Fibroblast of mammary gland (primary cell): ENCODE measurements at places on chromosomes 2 and 18.

- no peak for DNase-seq
Measured at GRCh38 chr2:65498396-65498795, 66.0 kb upstream of the SPRED2 start.

GRCh38 chr18:49681387-49681786 is 119.5 kb downstream of the LIPG start:
- DNase-seq: no peak

GRCh38 chr18:63312737-63313395 is 6.7 kb downstream of the BCL2 start:
- no peak for DNase-seq

GRCh38 chr18:75544496-75544895 is 117.0 kb upstream of the SMIM21 start:
- DNase-seq: peak; percentile 78

GRCh38 chr2:77397763-77398162 is 124.4 kb downstream of the LRRTM4 start:
- no peak for DNase-seq

- no peak for DNase-seq
Measured at GRCh38 chr2:60838481-60838880, 42.9 kb upstream of the REL start.

DNA sequence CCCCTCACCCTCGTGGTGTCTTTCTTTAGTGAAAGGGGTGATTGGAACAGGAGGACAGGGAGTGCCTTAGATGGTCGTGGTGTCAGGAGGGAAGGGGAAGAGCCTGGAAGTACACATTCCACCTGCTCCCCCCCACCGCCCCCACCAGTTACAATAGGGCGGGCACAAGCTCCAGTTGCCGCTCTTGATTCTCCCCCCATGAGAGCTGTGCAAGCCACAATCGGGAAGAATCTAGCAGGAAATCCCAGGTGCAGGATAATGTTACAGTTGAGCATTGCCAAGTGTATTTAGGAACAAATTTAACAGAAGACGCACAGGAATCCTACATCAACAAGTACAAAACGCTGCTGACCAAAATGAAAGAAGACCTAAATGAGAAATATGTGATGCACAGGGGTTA is 73.6 kb downstream of the ASAP2 start:
- no peak for DNase-seq

DNA sequence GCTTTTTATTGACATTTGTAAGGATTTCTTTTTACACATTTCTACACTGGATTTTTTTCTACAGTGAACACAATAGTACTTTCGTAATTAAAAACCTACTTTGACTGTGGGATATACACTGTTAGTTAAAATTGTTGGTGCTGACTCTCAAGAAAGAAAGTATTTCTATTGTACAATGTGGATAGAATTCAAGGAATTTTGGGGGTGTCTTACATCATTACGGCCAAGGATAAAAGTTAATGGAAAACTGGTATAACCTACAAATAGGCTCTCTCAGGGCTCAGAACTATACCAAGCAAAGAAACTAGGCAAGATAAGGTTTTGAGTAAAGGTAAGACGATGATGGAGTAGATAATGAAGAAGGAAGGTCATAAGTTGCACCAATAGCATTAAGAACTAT is 198.4 kb upstream of the PARD3B start:
- DNase-seq: no peak

GRCh38 chr2:207901829-207902228 is 123.5 kb downstream of the PLEKHM3 start:
- DNase-seq: no peak

DNA sequence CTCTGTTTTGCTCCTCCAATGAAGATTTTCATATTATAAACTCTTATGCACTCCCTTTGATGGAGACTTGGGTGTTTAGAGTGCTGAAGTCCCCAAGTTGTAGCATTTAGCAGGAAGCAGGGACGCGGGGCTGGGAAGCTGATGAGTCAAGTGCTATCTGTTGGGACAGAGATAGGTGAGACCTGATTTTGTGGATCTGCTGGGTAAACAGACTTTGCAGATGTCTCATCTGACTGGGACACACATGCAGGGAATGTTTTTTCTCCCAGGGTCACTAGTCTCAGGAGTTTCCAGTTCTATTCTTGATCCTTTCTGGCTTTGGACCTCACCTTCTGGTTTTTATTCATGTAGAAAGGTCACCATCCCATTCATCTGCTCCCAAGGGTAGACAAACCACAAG is 79.7 kb upstream of the ACAA2 start:
- no peak for DNase-seq

DNA sequence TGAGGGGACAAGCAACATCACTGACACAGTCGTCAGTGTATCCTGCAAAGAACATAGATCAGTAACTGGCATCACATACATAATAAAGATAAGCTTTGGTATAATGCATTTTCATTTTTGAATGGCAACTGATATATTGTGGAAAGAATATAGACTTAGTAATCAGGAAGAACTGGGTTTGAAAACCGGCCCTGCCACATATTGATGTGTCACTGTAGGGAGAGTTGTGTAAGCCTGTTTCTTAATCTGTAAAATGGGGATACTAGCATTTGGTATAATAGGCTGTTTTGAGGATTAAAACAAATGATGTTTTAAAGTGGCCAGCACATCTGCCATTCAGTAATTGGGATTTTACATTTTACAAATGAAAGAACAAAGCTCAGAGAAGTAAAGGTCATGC is 277.8 kb upstream of the CNTNAP5 start:
- DNase-seq: no peak

DNA sequence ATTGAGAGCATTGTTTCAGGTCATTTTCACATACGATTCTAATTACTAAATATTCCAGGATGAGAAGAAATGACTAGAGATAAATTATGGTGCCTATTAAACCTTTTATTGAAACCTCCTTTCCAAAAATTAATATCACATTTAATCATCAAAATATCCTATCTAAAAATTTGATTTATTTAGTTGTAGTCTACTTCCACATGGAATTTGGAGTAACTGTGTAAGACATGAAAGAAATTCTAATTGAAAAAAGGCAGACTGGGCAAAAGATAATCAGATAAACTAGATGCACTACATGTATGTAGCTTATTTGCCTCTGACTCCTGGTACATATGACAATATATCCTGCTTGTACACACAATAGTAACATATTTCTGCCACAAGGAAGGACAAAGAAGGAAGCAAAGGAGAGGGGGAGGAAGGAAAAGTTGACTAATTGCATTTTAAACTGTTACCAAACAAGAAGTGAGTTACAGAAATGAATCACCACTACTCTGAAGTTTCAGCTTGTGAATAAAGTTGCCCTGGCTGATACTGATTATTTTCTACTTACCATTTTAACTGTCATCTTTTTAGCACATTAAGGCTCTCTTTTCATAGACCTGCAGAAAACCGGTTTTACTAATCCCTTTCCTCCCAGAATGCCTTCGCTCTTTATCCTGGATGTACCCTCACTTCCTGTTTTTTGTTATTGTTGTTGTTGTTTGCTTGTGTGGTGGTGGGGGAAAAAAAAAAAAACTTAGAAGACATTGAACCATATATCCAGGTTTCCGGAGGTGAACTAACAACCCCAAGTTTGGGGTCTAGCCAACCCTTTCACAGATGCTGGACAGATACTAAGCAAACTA is 28.4 kb downstream of the NRXN1 start:
- DNase-seq: peak; percentile 10

GRCh38 chr2:63735931-63736330 is 105.8 kb upstream of the UGP2 start:
- peak; percentile 45 for DNase-seq

DNA sequence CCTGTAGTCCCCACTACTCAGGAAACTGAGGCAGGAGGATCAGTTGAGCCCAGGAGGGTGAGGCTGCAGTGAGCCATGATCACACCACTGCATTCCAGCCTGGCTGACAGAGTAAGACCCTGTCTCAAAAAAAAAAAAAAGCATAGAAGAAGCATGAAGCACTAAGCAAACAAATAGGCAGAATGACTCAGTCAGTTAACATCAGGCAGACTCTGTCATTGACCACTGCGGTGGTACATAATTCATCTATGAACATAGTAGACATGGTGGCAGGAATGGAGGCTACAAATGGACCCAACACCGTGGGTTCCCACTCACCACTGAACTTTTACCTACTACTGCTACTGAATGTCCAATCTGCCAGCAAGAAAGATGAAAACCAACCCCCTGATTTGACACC is 7.6 kb upstream of the ASXL2 start:
- peak; percentile 93 for DNase-seq

GRCh38 chr2:101967826-101968513 is 23.8 kb upstream of the IL1R2 start:
- peak; percentile 49 for DNase-seq

DNA sequence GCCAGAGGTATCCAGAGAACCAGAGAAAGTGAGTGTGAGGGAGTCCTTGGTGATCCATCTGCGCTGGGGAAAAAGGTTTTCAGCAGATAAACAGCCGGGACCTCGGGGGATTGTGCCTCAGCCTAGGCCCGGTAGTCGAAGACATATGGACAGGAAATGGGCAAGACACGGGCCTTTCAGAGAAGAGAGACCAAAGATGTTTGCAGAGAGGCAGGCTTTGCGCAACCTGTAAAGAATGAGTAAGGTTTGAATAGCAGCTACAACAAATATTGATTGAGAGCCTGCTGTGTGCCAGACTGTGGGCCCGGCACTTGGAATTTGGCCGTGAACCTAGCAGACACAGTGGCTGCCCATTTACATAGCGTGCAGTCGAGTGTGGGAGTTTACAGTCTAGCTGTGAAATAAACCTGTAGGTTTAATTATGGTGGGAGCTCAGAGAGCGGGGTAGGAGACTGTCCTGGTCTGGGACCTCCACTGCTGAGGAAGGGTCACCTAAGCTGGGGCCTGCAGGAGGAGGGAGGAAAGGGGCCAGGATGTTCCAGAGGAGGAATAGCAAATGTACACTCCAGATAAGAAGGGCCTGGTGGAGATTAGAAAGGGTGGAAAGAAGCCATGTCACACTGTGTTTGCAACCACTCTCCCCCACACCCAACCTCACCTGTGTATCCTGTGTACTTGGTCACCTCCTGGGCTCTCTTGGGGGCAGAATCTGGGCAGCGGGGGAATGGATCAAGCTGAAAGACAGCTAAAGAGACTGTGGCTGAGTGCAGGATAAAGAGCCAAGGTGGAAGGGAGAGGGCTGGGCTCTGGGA is 3.0 kb downstream of the SH2D6 start:
- DNase-seq: peak; percentile 77

- no peak for DNase-seq
Measured at GRCh38 chr2:108776475-108776874, 10.1 kb upstream of the CCDC138 start.

GRCh38 chr2:39304200-39304599 is 60.4 kb upstream of the CDKL4 start:
- DNase-seq: peak; percentile 10

- peak; percentile 52 for DNase-seq
Measured at GRCh38 chr2:102442967-102443828, 20.2 kb downstream of the IL18RAP start.

DNA sequence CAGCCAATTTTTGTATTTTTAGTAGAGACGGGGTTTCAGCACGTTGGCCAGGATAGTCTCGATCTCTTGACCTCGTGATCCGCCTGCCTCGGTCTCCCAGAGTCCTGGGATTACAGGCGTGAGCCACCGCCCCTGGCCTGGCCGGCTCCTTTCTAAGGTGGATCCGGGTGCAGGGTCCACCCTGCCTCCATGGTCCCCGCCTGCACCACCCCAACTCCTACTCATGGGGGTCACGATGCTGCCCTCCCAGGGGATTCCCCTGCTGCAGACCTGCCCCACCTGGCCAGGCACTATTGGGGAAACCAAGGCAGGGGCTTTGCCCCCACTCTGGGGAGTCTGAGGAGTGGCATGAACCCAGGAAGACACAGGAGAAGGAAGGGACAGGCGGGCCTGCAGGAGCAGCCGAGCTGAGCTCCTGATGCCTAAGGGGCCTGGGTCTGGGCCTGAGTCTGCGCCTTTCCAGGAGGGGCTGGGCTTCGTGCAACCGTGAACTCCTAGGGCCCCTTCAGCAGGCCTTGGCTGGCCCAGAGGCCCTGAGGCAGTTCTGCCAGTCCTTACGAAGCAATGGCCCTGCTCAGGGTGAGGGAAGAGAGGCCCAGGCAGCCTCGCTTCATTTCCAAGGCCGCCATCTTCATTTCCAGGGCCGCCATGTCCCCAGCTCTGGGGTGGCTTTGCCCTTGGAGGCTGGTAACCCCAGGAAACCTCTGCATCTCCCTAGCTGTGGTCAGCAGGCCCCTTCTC is 67.2 kb upstream of the SMAD7 start:
- no peak for DNase-seq

DNA sequence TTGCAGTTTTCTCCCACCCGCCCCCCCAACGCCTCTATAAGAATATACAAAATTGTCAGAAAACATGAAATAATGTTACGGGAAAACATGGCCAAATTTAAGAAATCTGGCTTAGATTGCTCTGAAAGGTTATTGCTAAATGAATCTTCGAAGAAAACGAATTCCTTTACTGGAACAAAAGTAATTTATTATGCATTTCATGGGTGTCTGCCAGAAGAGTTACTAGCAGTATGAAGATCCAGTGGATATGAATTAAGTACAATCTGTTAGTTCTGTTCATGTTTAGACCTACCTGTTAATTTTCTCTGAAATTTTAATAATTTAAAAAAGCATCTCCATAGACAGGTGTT is 21.9 kb downstream of the GATA6 start:
- DNase-seq: peak; percentile 49

- DNase-seq: no peak
Measured at GRCh38 chr2:30588994-30589393, 141.9 kb downstream of the LCLAT1 start.

- DNase-seq: no peak
Measured at GRCh38 chr2:236638707-236639106, 69.1 kb downstream of the ACKR3 start.

GRCh38 chr18:13223311-13224143 is 5.0 kb downstream of the LDLRAD4 start:
- DNase-seq: no peak

DNA sequence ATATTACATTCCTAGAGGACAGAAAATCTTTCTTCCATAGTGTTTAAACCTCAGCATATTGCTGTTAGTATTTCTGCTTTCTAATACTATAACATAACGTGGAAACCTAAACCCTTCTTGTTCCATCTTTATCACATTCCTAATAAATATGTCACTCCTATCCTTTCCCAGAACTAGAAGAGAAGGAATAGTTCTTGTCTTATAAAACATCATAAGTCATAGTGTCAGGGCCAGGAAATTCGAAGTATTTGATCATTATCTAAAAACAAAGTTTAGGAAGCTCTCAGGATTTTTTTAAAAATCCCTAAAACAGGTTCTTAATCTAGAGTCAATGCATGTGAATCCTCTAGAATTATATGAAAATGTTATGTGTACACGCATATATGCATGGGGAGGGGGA is 2.0 kb downstream of the NHEJ1 start:
- DNase-seq: no peak
